Ascending aorta (tissue), 2 donors: ENCODE measurements at places on chromosomes 7 and 10.

DNA sequence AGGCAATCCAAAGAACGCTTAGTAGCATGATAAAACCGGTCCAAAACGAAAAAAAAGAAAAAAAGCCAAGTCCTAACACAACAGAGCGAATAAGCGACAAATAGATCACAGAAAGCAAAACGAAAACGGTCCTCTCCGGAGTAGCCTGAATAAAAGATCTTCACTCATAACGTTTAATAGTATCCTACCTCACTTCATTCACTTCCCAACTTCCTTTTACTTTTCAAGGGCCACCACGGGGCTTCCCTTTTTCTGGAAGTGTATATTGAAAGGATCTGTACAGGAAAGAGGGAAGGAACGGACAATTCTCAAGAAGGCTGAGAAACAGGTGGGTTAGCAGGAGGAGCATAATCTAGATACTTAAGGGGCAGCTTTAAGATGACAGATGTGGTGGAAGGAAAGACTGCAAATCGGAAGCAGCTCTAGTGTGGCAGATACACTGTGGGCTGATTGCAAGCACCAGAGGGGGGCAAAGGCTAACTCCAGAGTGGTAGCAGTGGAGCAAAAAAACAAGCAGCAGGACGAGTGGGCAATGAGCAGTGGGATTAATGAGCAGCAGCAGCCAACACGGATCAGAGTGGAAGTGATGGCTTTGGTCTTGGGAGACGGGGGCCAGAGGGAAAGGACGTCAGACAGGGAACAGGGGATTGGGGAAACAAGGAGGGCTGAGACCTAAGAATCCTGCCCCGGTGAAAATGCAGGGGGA is 866 bp downstream of the CNOT4 start:
- no peaks in the 10 kb centered on the region for H3K27me3 ChIP-seq
- peak overlapping the region; percentile 83 for H3K4me3 ChIP-seq
- peak overlapping the region; percentile 95 for H3K27ac ChIP-seq
- H3K36me3 ChIP-seq = no peaks in the 10 kb centered on the region
- no peak for DNase-seq

DNA sequence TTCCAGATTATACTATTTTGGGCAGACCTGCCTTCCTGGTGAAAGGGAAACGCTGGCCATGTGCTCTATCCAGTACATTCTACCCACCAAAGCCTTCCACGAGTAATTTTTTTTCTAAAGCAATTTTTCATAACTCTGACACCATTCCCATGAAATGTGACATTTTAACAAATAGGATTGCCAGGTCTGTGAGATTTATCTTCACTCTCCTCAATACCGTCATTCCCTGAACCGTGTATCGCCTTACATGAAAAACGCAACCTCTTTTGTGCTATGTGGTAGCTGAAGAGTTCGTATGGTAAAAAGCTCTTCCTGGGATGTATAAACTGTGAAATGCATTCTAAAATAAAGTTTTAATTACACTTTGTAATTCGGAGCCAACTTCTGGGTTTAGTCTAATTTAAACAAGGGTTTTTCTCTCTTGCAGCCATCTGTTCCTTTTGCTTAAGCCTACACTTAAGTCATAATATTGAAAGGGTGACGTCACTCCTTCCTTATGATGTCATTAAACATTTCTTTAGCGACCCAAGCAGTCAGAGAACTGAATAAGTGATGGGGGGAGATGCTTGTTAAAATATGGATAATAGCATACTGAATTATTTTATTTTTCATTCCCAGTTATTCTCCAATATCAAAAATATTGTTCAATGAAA is 27.7 kb downstream of the C1QL3 start:
- no peak overlapping the region for H3K4me3 ChIP-seq
- H3K27ac ChIP-seq = no peak overlapping the region

- H3K27me3 ChIP-seq = no peaks in the 10 kb centered on the region
- H3K27ac ChIP-seq = no peak overlapping the region
- peaks cover 19% of the 10 kb centered on the region for H3K4me1 ChIP-seq
- H3K36me3 ChIP-seq = no peaks in the 10 kb centered on the region
These were observed 2.4 kb downstream of the ZMYND11 start for GRCh38 chr10:137606-138005.

GRCh38 chr7:114865564-114865963 is 56.3 kb upstream of the MDFIC start:
- no peaks in the 10 kb centered on the region for H3K27me3 ChIP-seq
- no peaks in the 10 kb centered on the region for H3K4me1 ChIP-seq
- H3K4me3 ChIP-seq = no peak overlapping the region

DNA sequence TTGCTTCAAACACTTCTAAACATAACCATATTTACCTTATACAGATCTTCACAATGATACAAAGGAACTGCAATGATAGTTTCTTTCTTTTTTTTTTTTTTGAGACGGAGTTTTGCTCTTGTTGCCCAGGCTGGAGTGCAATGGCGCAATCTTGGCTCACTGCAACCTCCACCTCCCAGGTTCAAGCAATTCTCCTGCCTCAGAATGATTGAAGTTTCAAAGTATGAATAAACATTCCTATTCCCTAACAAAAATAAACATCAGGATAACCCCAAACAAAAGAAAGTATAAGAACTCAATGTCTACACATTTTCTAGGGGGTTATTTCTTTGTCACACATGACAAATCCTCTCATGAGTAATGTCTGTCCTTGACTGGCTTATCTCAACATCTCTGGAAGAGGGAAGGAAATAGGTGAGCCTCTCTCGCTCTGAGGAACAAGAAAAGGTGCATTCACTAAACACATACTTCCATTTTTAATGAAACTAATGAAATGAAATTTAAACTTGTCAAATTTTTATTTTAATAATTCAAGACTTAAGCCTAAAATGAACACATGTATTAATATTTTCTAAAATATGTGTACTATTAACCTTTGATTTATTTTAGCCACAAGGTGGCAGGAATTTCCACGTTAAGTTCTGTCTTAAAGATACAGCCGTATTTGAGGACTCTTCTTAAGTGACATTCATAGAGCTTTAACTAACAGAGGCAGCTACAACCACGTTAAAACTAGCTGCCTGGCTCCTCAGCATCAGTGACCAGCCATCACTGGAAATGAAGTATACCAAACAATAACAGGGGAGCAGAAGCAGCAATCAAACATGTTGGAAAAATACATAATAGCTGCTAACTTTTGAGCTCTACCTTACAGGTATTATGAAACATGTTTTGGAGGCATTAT is 58.3 kb downstream of the MALSU1 start:
- no peak overlapping the region for H3K27ac ChIP-seq
- no peaks in the 10 kb centered on the region for H3K27me3 ChIP-seq
- H3K4me1 ChIP-seq = no peaks in the 10 kb centered on the region

- DNase-seq = no peak
- H3K27me3 ChIP-seq = no peaks in the 10 kb centered on the region
- H3K4me1 ChIP-seq = no peaks in the 10 kb centered on the region
- no peaks in the 10 kb centered on the region for H3K36me3 ChIP-seq
- no peak overlapping the region for H3K4me3 ChIP-seq
These were observed 165.9 kb downstream of the DNAJB6 start for GRCh38 chr7:157502701-157503111.

DNA sequence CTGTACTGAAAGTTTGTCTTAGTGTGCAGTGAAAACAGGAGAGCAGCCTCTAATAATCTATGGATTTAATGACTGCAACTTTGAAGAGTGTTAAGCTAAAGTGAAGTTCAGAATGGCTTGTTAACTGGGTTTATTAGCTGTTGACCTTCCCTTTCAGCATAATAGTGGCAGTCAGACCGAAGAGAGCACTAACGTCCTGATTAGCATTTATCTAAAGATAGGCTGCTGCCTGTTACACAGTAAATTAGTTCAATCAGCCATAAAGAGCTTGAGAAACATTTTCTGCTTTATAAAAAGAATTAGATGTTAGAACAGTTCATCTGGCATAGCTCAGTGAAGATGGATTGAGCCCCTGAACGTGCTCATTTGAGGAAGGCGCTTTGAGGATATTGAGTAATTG is 433.0 kb downstream of the AUTS2 start:
- no peaks in the 10 kb centered on the region for H3K36me3 ChIP-seq
- DNase-seq = no peak
- no peaks in the 10 kb centered on the region for H3K4me1 ChIP-seq
- no peaks in the 10 kb centered on the region for H3K27me3 ChIP-seq
- no peak overlapping the region for H3K4me3 ChIP-seq

DNA sequence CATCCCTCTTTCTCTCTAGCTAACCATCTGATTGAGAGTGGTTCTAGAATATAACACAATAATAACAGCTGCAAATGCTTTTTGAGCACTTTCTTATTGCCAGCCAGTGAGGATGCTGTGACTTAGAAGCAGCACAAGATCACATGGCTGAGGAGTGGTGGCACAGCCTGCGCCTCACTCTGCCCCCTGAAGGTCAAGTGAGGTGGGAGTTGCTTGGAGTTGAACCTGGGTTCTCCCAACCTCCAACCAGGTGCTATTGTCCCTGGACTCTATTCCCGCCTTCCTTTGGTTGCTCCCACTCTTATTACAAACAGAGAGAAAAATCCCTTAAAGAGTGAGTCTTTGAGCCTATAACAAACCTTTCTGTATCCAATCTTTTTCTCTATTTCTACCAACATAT is 280.3 kb upstream of the PODXL start:
- H3K27me3 ChIP-seq = no peaks in the 10 kb centered on the region
- no peak for DNase-seq
- no peak overlapping the region for H3K4me3 ChIP-seq
- H3K27ac ChIP-seq = no peak overlapping the region

GRCh38 chr10:80590585-80591125 is 53.0 kb downstream of the SH2D4B start:
- no peak for DNase-seq
- H3K27ac ChIP-seq = no peak overlapping the region
- no peak overlapping the region for H3K4me3 ChIP-seq
- no peaks in the 10 kb centered on the region for H3K36me3 ChIP-seq
- no peaks in the 10 kb centered on the region for H3K27me3 ChIP-seq

DNA sequence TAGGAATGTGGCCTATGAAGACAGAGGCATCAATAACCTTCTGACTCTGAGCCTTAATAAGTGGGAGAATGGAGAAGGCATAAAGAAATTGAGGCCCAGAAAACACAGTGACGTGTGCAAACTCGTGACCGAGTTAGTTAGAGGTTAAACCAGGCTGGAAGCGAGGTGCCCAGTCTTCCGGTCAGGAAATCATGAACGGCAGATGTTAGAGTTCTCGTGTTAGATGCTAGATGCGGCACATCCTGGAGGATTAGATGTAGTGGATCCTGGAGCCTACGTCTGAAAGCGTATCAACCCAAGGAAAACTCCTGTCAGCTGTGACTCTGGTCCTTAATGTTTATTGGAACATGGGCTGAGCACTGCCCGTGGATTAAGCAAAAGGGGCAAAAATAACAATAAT is 275.9 kb downstream of the TCF7L2 start:
- H3K27ac ChIP-seq = no peak overlapping the region
- DNase-seq = no peak
- no peaks in the 10 kb centered on the region for H3K4me1 ChIP-seq
- H3K27me3 ChIP-seq = no peaks in the 10 kb centered on the region
- H3K4me3 ChIP-seq = no peak overlapping the region
- H3K36me3 ChIP-seq = no peaks in the 10 kb centered on the region

DNA sequence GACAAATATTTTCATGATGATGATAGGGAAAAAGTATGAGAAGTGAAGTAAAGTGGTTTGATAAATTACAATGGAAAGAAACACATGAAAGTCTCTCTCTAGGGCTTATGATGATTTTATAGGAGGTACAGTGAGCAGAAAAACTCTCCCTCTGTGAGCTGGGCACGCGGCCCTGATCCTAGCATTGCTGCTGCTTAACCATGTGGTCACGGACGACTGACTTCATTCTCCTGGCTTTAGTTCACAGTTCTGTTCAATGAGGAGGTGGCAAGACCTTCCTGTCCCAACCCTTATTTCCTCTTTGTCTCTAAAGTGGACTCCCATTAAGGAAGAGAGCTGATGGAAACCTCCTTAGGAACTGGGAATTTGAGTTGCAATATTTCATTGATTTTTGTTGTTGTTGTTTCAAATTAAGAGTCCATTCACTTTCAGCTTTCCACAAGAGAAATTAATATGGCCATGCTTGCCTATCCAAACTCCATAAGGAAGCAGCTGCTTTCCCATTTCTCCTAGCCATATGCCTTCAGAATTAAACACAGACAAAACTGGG is 8.2 kb upstream of the PON3 start:
- DNase-seq = no peak
- no peaks in the 10 kb centered on the region for H3K4me1 ChIP-seq
- H3K36me3 ChIP-seq = peaks cover 17% of the 10 kb centered on the region
- H3K27me3 ChIP-seq = no peaks in the 10 kb centered on the region
- H3K4me3 ChIP-seq = no peak overlapping the region
- H3K27ac ChIP-seq = no peak overlapping the region

DNA sequence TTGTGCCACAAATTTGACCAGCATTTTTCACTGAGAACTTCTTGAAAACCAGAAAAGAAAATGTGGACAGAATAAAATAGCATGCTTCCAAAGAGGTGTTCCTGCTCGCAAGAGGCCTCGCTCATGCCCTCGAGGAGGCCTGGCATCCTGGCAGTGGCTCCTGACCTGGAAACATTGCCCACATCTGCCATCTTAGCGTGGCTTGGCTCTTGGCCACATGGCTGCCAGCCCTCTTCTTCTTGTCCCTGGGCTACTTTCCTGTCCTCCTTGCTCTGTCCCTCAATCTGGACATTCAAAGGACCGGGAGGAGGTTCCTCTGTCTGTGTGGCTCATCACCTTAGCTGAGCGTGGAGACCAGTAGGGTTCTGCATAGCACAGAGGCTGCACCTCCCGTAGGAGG is 131.6 kb upstream of the TMEM72 start:
- H3K36me3 ChIP-seq = no peaks in the 10 kb centered on the region
- no peak for DNase-seq
- no peaks in the 10 kb centered on the region for H3K27me3 ChIP-seq
- no peaks in the 10 kb centered on the region for H3K4me1 ChIP-seq
- H3K27ac ChIP-seq = no peak overlapping the region

DNA sequence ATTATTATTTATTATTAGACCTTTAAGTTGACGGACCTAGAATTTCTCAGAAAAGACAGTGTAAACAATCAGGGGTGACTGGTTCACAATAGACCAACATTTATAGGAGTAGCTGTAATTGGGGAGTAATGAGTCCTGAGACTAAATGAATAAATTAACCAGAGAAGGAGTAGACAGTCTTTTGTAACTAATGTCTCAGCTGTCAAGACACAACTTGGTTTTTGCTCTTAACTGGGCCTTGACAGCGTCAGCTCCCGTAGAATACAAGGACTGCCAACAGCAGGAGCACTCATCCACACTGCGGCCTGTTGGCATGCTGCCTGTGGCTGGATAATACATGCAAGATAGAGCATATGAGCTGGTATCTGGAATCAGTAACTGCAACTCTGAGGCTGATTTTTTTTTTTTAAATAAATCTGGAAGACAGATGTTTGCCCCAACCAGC is 123.9 kb downstream of the CACNA2D1 start:
- H3K4me3 ChIP-seq = no peak overlapping the region
- no peaks in the 10 kb centered on the region for H3K27me3 ChIP-seq
- no peak for DNase-seq
- H3K36me3 ChIP-seq = no peaks in the 10 kb centered on the region

DNA sequence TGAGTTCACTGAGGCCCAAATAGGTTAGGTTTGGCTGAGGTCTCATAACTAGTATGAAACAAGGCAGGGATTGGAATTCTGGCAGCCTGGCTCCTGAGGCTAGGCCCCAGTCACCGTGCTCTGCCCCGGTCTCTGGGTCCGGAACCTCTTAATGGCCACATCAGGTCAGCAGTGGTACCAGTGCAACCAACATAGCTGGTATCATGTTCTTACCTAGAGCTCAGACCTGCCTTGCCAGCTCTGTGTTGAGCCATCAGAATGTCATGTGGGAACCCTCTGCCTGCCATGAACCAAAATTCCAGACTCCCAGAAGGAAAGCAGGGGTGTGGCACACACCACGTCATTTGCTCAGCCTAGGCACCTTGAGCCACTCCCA is 56.5 kb downstream of the ZNF467 start:
- H3K4me1 ChIP-seq = peaks cover 20% of the 10 kb centered on the region
- no peak overlapping the region for H3K27ac ChIP-seq
- no peak overlapping the region for H3K4me3 ChIP-seq
- H3K36me3 ChIP-seq = peaks cover 12% of the 10 kb centered on the region
- H3K27me3 ChIP-seq = no peaks in the 10 kb centered on the region
